ENCODE measurements at places on chromosomes 6 and 20.

- DNase-seq: no peak
Observed at GRCh38 chr6:142334294-142334693, 32.5 kb downstream of the ADGRG6 start.

DNA sequence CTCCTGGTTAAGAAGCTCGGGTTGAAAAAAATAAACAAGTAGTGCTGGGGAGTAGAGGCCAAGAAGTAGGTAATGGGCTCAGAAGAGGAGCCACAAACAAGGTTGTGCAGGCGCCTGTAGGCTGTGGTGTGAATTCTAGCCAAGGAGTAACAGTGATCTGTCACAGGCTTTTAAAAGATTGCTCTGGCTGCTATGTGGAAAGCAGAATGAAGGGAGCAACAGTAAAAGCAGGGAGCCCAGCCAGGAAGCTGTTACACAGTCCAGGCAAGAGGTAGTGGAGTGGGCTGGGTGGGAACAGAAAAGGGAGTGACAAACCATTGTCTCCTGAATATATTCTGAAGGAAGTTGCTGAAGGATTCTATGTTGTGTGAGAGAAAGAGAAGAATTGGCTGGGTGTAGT lies 2.0 kb downstream of the HFE start:
- DNase-seq: no peak

GRCh38 chr6:49406250-49406970 lies 56.6 kb downstream of the MMUT start:
- no peak for DNase-seq

DNA sequence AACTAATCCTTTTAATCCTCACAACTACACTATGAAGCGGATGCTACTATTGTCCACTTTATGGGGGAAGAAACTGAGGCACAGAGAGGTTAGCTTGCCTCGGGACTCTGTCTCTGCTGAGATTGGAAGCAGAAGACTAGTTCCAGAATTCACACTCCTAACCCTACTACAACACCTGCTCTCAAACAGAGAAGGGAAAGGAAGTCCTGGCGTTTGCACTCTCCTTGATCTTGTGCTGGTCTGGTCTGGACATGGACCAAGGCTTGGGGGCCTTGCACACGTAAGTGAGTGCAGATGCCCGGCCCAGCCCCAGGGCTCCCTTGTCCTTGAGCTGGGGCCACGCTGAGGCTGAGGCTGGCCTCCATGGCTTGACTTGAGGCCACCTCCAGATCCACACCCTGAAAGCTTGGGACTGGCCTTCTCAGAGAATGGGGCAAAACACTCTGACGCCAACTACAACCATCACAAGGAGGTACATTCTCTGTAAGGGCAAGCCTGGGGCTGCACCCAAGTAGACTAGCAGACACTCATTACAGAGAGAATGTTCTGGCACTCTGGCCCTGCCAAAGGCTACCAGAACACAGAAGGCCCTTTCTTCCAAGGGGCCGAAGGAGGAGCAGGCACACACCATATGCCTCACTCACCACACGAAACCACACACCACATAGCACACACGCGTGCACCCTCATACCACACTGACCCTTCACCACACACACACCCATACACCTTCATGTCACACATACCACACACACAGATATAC lies 33.3 kb upstream of the EZR start:
- no peak for DNase-seq

- no peak for DNase-seq
Observed at GRCh38 chr20:46674253-46675083, 14.8 kb downstream of the TP53RK start.

- DNase-seq: no peak
Observed at GRCh38 chr20:45999557-46000261, 9.0 kb upstream of the MMP9 start.

GRCh38 chr6:132198040-132198439 lies 203.2 kb downstream of the MOXD1 start:
- no peak for DNase-seq

- DNase-seq: no peak
Observed at GRCh38 chr20:33689973-33690372, 3.8 kb upstream of the E2F1 start.

Measured in stimulated activated CD8-positive, alpha-beta memory T cell treated with anti-CD3 and anti-CD28 coated beads, Interleukin-4, amount 100 ng/mL, for 1 hour (primary cell).